Upper lobe of right lung (tissue), 1 donor: ENCODE measurements at places on chromosomes 16 and 17. TPM values are rescaled to one million over a fixed set of nuclear protein-coding genes. Genes with fewer than 3 reads are reported as not detected.

The AATK gene
- total RNA-seq: 72.5 TPM

The PYDC1 gene
- total RNA-seq: not detected

The CD300H gene
- not detected for total RNA-seq

The ABCA6 gene
- total RNA-seq: 36.3 TPM

The PRAC1 gene
- not detected for total RNA-seq

The PNMT gene
- total RNA-seq: 4.3 TPM

The KRT222 gene
- total RNA-seq: 1.3 TPM

The MMP28 gene
- total RNA-seq: 55.6 TPM
